Stimulated activated CD4-positive, alpha-beta T cell treated with anti-CD3 and anti-CD28 coated beads, Interleukin-15, amount 100 ng/mL, for 1 hour (primary cell): ENCODE measurements at places on chromosomes 3 and 15.

- DNase-seq = no peak
Observed at GRCh38 chr3:59817511-59817910, 767.7 kb upstream of the CFAP20DC start.

DNA sequence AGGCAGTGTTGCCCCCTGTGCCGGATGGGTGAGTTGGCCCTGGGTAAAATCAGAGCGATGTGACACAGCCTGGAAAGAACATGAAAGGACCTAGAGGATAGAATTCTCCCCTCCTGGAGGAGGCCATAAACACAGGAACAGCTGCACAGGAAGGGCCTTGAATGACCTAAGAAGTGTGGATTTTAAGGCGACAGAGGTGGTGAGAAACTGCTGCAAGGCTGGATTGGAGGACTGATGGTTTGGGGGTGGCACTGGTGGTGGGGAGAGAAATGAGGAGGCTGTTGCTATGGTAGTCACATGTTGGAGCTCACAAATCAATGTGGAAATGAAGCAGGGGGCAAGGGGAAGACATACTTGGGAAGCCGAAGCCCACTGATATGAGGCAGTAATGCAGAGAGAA is 13.8 kb downstream of the XIRP1 start:
- DNase-seq = no peak

DNA sequence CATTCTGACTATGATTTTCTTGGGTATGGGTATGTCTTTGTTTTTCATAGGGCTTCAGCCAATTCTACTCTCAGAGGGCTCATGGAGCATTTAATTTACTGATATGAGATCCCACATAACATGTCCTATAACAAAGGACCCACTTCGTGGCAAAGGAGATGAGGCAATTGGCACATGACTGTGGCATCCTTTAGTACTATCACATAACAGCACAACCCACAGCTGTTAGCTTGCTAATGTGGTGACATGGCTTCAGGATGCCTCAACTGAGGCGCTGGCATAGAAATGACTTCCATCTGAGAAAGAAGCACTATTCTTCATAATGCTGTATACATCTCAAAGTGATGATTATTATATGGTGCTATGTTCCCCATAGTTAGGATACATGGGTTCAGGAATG is 48.1 kb upstream of the RFX7 start:
- no peak for DNase-seq

DNA sequence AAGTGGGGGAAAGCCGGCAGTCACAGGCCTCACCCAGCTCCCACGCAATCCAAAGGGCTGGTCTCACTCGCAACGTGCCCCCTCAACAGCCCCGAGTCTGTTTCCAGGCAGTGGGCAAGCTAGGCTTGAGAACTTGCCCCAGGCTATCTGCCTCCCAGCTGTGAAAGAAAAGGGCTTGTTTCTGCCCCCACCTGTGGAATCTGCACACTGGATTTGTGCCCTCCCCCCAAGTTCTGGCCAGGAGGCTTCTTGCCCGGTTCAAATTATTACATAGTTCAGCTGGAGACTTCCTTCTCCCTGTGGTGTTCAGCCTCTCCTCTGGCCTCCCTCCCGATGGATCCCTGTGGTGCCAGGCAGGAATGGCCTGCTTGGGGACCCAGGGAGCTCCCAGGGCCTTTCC is 283.9 kb upstream of the LYSMD4 start:
- no peak for DNase-seq

- no peak for DNase-seq
Observed at GRCh38 chr3:81864272-81864671, 102.8 kb upstream of the GBE1 start.

DNA sequence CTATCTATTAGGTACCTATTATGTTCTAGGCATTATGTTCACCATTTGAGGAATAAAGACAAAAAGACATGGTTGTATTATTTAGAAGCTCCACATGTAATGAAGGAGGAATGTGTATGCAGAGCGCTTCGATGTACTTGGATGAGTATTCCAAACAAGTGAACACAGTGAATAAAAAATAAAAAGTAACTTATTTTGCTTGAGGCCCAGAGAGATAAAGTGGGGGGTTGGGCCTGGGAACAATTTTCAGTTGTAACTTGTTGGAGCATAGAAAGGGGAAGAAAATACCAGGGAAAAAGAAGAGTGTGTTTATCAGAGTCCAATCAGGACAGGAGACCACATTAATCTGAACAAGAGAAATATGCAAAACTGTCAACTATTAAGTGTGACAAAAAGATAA is 445.7 kb upstream of the BCHE start:
- no peak for DNase-seq

DNA sequence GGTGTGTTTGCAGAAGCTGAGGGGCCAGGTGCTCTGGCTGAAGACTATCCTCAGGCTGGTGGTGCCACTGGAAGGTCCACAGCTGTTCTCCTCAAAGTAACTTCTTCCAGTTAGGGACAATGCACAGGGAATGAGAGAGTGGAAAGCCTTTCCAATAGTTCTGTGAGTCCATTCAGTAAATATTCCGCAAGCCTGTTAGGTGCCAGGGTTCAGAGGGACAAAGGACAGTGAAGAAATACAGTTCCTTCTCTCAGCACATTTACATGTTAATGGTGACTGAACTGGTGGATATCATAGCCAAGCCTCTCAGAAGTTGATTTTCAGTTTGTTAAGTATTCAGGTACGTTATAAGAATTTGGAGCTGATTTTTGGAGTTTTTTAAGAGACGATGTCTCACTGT is 122.5 kb downstream of the C3orf70 start:
- DNase-seq = no peak

DNA sequence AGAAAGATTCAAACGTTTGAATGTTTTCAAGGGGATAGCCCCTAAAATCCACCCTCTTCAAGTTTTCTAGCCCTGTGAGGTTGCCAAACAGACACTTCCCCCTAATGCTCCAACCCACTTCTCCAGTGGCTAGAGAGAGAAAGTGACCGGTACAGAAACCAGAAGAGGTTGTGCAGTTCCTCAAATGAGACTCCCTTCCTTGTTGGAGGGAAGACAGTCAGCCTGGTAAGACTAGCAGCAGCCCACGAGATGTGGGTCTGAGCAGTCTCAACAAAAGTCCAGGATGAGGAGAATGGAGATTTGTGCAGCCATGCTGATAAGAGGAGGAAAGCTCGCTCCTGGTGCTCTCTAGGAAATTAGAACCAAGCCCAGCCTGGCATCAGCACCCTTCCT is 222.8 kb upstream of the TPRG1 start:
- DNase-seq = no peak

- no peak for DNase-seq
Observed at GRCh38 chr15:51585986-51586385, 36.6 kb downstream of the DMXL2 start.

DNA sequence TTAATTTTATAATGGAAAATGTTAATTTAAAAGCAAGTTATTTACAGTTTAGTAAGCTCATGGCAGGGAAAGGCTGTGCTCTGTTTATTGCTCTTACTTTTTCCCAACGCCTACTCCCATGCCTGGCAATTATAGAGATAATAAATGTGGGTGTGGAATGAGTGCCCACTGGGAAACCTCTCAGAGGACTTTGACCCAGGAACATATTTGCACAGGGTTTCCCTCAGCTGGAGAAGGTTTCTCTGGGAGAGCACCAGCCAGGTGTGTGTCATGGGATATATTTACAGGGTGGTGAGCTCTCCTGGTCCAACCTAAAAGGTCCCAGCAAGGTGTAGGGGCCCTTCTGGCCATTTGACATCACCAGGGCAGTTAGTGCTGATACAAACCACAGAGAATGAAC is 27.9 kb downstream of the ZNF710 start:
- DNase-seq = no peak

GRCh38 chr3:195825857-195826804 is 14.4 kb upstream of the MUC4 start:
- DNase-seq = no peak

DNA sequence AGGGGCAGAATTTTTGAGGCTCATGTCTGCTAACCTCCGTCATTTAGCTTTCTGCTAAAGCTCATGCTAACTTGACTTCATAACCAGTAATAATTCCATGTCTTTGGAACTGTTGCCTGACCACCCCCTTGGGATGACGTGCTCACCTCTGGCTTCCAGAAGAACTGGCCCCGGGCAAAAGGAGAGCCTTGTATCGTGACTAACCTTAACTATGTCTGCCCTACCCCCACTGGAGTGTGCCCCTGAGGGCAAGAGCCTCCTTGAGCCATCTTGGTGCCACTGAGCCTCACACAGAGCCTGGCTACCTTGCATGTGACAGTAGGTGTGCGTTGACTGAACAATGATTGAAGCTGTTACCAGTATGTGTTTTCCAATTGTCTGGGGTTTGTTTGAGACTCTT is 4.7 kb downstream of the LRRK1 start:
- DNase-seq = no peak

- no peak for DNase-seq
Observed at GRCh38 chr3:101026881-101027280, 33.7 kb upstream of the ABI3BP start.

DNA sequence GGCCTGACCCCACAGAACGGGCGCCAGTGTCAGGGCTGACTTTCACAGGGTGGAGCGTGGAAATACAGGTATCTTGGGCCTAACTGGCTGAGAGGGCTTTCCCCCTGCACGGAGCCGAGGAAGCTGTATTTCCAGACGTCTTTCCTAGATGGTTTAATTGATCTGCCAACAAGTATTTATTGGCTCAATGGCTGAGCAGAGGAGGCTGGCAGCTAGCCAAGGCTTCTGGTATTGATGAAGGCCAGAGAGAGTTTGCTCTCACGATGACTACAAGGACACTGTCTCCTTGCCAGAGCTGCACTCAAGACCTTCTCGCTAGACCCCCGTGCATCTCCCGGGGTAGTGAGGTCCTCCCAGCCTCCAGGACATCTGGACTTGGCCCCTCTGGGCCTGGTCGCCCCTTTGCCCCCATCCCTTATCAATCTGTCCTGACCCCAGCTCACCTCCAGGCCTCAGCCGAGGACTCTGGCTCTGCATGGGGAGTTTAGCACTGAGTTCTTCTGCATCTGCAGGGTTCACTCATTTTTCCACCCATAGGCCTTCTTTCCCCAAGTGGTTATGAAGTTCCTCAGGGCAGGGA is 20.6 kb downstream of the SPSB4 start:
- no peak for DNase-seq

GRCh38 chr3:38545550-38545949 is 49.4 kb downstream of the EXOG start:
- DNase-seq = no peak

DNA sequence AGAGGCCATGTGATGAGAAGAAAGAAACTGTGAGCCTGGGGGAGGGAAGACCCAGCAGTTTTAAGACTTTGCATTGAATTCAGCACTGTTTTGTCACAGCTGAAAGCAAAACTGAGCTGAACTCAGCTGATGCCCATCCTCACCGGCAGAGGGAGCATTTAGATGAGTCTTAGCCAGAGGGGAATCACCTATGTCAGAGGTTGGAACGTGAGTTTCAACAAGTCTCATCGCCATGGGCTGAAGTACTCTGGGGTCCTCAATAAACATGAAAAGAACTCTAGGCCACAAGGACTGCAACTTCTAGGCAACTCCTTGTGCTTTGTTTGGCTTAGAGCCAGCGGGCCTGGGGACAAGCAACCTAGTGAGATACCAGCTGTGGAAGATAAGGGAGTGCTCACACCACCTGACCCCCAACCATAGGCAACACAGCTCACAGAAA is 324.5 kb downstream of the TBL1XR1 start:
- DNase-seq = peak; percentile 29

DNA sequence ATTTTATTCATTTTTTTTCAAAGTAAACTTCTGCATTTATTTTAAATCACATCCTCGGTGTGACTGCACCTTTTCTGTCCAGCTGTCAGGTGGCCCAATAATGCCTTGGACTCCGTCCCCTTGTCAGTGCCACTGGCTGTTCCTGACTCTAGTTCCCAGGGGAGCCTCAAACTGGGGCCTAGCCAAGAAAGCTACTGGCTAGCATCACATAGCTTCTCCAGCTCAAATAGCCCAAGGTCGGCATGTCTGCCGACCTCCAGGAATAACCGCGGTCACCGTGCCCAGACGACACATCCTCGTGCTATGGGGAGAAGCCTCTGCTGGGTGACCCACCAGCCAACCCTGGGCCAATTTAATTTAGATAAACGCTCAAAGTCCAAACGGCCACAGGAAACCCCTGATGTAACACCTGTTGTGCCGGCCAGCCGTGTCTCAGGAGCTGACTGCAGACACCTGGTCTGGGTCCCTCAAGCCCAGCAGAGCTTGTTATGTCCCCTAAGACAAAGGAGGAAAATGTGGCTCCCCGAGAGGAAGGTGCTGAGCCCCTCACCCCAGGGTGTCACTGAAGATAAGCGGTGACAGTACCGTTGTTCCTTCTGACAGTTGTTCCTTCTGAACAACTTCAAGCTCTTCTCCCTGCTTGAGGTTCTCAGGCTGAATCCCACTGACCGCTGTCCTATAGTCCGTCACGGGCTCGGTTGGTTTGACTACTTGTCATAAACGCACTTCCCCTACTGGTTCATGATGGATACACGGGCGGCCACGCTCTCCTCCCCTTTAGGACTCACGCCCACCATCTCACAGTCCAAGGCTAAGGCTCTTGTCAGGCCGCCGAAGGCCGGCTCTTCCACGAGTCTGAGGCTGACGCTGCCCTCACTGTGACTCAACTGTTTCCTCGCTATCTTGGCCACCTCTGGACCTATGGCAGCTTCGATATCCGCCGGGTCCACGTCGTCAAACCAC is 126.2 kb downstream of the KLF13 start:
- DNase-seq = no peak

DNA sequence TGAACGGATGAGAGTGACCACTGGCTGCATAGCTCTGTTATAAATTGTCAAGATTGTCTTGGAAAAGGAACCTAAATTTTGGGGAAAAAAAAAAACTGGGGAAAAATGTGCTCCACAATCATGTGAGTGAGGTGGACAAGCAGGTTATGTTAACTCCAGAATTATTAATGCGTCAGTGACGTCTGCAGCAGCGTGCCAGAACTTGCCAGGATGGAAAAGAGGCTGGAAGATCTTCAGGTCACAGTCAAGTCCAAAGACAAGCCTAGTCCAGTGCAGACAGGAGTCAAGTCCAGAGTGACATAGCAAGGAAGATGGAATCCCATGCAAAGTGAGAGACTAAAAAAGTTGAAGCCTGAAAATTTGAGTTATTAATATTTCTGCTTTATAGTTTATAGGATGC is 140.6 kb downstream of the RYR3 start:
- DNase-seq = no peak

DNA sequence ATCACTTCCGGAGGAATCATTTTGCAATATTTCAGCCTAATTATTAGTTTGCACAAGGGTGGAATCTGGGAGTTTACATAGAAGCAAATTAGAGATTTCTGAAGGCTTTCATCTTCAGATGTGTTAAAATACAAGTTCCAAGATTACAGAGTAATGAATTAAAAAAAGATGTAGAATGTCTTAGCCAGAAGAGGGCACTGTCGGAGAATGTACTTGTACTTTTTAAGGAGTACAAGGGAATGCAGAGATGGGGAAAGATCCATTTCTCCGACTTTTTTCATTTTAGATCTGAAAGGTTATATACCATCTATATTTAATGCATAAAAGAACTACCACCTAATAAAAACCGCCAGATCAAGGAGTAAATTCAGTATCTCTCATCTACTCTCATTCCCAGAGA is 43.1 kb upstream of the WDR5B start:
- DNase-seq = no peak
